ENCODE measurements at places on chromosomes 5 and 9. TPM values are rescaled to one million over a fixed set of nuclear protein-coding genes. Genes with fewer than 3 reads are reported as not detected.

Gene AGXT2
- not detected for total RNA-seq

Gene UBE2R2
- total RNA-seq, result 39.8 TPM

Gene IFNB1
- not detected for total RNA-seq

Gene CFAP77
- total RNA-seq, result 3.7 TPM

Gene DDX31
- total RNA-seq, result 14.1 TPM

Gene KIAA1191
- 88.9 TPM for total RNA-seq

Gene C6
- total RNA-seq, result 9.8 TPM

Measured in lower lobe of right lung (tissue), 2 donors.